CD4-positive, alpha-beta T cell treated with Interleukin-4 for 1 hour (primary cell): ENCODE measurements at places on chromosomes 7 and 10.

- DNase-seq, result no peak
These were observed 5.3 kb downstream of the LAMB4 start for GRCh38 chr7:108124820-108125219.

GRCh38 chr10:122669045-122669444 is 30.6 kb downstream of the C10orf120 start:
- DNase-seq, result no peak

DNA sequence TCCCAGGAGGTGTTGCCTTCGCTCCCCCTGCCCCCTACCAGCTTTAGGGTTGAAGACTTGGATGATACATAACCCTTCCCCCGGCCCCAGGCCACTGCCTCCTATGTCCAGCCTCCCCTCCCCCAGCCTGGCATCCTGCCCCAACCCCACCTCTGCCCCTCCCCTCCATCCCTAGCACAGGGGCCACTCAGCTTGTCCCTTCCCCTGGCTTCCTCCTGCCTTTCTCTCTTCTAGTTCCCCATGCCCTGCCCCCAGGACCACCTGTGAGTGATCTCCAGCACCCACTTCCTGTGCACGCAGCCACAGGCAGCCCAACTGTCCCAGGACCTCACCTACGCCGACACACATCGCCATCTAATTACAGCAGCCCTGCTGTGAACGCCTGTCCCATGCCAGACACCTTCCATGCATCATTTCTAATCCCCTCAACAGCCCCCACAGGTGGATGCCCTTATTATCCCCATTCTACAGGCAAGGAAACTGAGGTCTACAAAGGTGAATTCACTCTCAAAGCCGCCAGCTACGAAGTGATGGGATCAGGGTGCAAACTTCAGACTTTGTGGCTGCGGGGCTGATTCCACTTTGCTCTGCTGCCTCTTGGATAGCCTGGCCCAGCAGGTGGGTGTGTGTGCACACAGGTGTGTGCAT is 82.4 kb upstream of the CHST15 start:
- no peak for DNase-seq

GRCh38 chr7:34315032-34315431 is 343.0 kb upstream of the NPSR1 start:
- no peak for DNase-seq

DNA sequence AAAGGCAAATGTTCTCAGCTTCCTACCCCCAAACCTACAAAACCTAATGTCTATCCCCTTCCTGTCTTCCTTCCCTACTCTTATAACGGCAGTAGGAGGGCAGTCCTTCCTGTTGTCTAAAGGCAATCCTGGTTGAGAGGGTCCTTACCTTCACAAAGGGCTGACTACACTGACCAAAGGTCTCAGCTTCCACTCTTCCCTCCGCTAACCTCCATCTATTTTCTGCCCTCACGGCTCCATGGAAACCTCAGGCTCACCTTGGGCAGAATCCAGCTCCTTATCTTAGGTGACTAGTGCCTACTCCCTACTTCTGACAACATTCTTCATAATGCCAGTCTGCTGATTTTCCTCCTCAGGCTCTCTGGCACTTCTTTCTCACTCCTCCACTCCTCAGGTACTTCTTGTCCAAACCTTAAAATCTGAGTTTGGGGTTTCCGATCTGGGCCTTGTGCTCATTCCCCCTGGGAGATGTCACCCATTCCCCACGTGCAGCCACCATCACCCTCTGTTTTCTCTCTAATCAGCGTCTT is 542 bp downstream of the FBXL13 start:
- peak; percentile 2 for DNase-seq

DNA sequence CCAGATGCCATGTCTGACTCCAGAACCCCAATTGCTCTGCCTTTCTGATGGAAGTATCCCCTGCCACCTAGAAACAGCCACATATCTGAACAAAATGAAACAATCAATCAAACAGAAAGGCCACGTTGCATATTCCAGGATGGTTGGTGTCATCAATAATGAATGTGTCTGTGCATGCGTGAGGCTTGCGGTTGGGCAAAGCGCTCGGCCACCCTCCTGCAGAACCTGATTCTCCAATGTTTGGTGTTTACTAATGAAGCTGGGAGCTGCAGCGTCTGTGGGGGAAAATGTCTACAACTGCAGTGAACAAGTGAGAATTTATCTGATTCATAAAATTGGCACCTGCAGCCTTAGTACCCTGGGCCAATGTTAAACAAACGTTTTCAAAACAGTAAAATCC is 121.2 kb upstream of the ADARB2 start:
- DNase-seq, result no peak

DNA sequence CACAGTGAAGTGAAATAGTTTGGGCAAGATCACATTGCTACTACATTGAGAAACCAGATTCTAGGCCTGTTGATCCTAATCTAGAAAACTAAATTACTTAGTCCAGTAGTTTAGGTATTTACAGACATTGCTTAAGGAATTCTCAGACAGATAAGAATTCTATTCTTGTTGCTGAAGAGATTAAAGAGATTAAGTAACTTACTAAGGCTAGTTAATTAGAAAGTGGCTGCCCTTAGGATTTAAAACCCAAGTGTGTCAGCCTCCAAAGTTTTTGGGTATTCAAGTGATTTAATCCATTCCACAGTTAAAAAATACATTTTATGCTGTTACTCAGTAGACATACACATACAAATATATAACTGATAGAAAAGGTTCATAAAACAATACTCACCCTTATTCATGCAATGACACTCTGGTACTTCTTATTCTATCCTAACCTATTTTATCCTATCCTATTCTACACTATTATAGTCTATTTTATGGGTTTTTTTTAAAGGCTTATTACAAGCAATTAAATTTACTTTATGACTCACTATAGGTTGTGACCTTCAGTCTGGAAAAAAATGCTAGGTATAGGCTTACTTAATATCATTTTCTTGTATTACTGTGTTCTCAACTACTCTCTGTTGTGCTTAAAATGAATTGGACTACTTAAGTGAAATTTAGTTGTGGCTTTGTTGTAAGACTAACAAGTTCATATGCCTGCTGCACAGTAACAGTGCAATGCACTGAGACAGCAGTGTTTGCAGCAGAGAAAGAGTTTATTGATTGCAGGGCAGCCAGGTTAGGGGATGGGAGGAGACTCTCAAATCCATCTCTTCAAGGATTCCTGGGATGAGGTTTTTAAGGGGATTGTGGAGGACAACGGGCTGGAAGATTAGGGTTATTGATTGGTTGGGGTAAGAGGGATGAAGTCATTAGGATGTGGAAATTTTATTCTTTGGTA is 10.7 kb downstream of the SPAM1 start:
- no peak for DNase-seq

DNA sequence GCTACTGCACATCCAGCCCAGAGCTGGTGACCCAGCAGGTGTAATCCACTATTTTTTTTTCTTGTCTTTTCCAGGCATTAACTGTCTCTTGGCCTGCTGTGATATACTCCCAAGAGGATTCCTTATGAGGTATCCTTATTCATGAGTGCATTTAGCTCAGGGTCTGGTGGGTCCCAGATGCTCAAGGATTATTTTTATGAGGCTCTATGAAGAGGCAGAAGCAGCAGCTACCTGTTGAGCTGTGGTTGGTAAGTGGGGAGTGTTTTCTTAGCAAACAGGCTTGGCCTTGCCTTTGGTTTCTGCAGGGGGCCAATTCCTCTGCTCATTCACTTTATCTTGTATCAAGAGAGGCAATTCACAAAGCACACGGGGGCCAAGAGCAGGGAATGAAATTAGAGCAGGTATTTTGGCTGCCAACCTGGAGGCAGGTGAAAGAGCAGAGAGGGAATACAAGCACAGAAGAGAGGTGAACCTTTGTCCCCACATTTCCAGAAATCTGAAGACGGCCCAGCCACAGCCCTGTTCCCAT is 221.6 kb downstream of the TMEM178B start:
- no peak for DNase-seq

GRCh38 chr7:79451580-79451979 is 1.9 kb downstream of the MAGI2 start:
- no peak for DNase-seq

- DNase-seq, result no peak
These were observed 77.1 kb downstream of the CARD11 start for GRCh38 chr7:2966466-2967078.

DNA sequence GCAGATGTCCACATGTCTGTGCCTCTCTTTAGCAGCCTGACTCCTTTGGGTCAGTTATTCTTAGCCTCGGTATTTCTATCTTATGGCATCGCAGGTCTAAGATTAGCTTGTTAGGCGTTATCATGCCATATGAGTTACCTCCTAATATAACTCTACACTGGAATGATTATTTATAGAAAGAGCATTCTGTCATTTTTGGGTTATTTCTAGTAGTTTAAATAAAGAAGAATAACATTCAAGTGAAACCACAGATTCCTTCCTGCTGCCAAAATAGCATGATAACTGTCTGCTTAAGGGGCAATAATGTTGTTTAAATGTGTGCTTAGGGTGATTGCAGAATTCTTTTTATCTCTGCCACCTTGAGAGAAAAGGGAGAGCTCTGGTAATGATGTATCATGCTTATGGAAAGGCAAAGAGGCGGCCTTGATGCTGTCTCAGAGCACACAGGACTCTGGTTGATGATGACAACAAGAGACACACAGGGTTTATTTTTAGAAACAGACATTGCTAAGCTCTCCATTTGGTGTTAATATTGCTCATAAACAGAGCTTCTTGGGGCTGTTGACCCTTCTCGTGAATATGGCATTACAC is 10.4 kb downstream of the HDAC9 start:
- no peak for DNase-seq

GRCh38 chr7:105887569-105888189 is 11.3 kb upstream of the ATXN7L1 start:
- DNase-seq, result no peak

DNA sequence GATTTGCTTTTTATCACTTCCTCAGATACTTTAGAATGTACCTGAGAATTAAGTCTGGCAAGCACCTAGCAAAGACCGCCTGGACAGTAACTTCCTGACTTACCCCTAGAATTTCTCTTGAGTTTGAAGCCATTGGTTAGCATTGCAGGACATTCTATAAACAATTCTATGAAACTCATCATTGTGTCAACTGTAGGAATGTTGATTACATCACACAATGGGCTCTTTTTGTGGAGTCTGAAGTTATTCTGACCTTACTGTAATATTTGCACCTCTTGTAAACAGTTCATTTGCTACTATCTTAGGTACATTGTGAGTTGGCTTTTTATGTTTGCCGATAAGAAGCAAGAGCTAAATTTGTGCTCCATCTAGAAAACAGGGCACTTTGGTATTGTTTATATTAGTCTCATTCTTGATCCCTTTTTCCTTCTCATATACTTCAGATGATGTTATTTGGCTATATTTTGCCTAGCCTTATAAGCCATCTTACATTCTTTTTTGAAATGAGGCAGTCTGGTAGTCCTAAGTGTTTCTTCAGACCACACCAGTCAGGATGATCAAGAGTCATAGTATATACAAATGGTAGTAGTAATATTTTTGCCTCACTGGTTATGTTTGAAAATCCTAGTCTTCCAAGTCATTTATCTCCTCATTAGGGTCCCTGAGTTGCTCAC is 52.4 kb downstream of the CASD1 start:
- DNase-seq, result no peak

DNA sequence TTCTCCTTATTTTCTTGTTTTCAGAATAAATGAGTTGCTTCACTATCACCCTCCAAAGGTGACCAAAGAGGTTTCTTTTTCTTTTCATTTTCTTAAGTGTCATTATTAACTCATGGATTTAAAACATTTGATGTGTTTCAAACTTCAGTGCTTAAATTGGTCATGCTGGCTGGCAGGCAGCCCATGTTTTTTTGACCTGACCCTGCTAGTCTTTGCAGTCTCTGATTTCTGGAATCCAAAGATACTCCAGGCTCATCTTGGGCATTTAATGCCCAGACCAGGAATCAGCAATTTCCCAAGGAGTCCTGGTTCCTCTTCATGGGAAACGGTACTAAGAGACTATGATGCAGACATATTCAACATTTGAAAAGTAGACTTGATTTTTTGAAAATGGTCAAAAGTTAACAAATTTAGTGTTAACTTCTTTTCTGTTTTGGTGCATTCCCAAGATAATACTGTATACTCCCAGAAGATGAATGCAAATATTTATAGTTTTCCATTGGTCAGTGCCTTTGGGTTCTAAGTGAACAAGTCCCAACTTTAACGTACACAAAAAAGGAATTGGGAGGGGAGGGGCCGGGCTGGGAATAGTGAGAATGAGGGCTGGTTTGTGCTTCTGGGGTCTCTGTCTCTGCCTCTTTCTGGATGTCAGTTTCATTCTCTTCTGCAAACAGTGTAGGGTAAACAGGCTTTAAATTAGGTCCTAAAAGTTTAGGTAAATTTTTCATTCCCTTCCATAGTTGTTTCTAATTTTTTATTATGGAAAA is 19.8 kb downstream of the NUB1 start:
- DNase-seq, result no peak

- no peak for DNase-seq
These were observed 155.9 kb upstream of the SLC13A1 start for GRCh38 chr7:123355576-123356190.

DNA sequence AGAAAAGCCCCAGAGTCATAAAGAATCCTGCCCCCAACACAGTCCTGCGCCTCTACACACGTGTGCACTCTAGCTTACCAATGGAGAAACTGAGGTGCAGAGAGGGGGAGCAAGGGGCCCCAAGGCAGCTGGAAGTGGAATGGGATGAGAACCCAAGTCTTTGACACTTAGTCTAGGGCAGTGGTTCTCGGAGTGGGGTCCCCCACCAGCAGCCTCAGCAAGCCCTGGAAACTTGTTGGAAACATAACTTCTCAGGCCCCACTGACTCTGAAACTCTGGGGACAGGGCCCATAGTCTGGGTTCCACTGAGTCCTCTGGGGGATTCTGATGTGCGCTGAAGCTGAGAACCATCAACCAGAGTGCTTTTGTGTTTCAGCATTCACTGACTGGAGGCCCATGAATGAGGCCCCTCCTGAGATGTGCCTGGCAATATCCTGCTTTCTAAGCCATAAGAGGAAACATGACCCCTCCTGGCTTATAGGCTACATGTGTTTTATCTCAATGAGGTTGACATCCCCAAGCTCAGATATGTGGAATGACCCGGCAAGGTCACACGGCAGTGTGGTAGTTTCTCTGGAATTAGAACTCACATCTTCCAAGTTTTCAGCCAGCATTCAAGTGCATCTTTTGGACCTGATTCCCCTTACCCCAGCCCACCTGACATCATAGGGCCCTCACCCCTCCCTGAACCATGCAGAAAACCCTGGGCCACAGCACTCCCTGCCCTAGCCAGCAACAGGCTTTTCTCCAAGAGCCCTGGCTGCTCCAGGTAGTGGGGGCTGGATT is 147.3 kb upstream of the PCBD1 start:
- no peak for DNase-seq

DNA sequence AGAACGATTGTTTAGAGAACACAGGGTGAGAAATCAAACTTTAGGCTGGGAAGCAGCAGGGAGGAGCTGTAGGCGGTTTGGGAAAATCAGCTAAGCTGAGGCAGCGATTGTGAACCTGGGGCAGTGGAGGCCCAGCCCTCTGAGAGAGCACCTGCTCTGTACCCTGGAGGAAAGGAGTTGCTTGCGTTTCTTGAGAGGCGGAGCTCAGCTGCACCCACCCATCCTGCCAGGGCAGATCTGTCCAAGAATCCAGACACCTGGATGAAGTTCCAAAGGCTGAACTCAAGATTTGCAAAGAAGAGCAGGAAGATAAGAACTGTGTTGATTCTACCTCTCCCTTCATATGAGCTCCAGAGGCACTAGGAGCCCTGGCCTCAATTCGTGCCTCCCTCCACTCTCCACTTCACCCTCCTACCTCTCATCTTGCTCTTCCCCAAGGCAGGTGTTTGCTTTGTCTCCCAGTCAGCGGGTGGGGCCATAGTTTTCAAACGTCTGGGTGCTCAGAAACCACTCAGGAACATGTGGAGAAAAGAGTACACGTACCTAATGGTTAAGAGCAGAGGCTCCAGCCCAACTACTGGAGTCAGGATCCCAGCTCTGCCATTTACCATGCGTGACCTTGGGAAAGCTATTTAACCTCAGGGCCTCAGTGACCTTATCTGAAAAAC is 21.5 kb upstream of the TMEM213 start:
- no peak for DNase-seq
